ENCODE measurements at places on chromosomes 3 and 15.

- DNase-seq, result no peak
Observed at GRCh38 chr15:57415602-57416001, 39.3 kb downstream of the CGNL1 start.

GRCh38 chr15:65957451-65957850, 88.2 kb downstream of the RAB11A start:
- DNase-seq, result no peak

DNA sequence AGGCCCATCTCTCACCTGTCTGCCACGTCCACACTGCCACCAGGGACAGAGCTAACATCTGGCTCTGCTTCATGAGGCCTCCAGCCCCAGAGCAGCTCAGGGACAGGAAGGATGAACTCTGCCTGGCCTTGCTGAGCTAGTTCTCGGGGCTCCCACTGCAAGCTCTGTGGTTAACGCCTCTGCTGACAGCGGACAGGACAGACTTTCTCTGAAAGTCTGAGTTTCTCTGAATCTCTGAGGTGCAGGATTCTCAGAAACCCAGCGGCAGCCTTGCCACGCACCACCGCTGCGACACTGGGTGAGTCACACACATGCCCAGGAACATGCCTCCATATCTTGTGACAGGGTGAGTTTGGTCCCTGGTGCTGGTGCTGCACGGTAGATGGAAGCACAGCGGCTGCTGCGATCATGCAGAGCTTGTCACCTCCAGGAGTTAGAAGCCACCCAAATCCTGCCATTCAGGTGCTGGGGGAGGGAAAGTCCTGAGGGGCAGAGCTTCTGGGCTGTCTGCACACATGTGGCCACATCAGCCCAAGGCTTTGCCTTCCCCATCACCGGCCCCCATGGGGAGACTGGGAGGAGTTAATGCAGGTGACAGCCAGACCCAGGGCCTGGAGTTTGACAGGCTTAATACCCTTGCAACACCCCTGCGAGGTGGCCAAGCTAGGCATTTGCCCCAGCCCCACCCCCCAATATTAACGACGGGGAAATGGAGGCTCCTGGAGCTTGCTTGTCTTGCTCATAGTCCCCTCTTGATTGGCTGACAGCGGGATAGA, 267.0 kb downstream of the PLCL2 start:
- peak; percentile 1 for DNase-seq

GRCh38 chr15:29680465-29681165, 141.7 kb downstream of the TJP1 start:
- no peak for DNase-seq

- DNase-seq, result no peak
Observed at GRCh38 chr3:131713416-131714123, 210.8 kb upstream of the MRPL3 start.

DNA sequence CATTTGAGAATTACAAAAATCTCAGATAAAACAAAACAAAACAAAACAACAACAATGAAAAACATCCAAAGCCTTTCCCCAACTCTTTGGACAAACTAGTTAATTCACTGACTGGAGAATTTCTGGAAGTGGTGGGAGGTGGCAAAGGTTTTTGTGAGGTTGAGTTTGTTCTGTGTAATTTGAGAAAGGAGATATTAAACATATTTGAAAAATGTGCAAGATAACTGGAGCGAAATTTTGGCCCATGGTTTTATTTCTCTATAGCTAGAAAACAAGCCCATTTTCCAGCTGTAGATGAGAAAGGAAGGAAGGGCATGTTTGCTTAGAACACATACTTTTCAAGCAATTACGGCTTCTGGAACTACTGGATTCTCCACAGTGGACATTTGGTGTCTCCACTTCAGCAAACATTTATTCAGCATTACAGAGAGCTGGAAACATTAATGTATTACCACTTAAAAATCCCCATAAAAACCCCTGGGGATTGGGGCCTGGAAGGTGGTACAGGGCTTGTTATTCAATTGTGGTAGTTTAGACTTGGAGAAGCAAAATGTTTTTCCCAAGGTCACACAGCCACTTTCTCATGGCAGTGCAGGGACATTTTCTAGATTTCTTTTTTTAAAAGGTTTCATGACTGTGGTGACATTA, 135.8 kb downstream of the THSD4 start:
- no peak for DNase-seq

GRCh38 chr3:105334138-105334882, 32.4 kb upstream of the ALCAM start:
- DNase-seq, result no peak

DNA sequence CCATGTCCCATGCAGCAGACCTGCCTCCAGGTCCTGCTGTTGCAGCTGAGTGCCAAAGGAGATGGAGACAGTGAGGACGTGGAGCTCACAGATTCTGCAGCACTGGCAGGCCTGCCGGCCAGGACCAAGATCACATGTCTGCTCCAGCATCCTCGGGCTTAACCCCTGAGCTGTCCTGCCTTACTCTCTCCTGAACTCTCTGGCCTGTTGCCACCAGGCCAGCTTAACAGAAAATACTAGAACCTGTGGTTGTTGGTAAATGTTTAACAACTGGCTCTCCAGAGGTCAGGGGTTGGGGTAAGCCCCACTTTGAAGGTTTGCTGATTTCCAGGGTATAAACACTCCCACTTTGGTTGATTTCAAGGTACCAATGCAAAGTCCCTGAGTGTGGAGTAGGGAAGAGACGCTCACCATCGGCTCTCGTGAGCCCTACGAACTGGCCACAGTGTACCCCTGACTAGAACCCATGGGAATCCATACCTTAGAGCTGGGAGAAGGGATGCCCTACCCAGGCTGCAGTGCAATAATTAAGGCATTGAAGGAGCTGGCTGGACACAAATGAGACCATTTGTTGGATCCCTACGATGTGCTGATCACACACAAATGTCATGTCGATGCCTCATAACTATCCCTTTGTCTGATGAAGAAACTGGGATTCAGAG, 147.9 kb downstream of the OR4M2 start:
- no peak for DNase-seq
